ENCODE measurements at places on chromosomes 3 and 15. TPM values are rescaled to one million over a fixed set of nuclear protein-coding genes. Genes with fewer than 3 reads are reported as not detected.

GRCh38 chr3:108907194-108907593 lies 46.5 kb downstream of the GUCA1C start:
- DNase-seq = no peak

DNA sequence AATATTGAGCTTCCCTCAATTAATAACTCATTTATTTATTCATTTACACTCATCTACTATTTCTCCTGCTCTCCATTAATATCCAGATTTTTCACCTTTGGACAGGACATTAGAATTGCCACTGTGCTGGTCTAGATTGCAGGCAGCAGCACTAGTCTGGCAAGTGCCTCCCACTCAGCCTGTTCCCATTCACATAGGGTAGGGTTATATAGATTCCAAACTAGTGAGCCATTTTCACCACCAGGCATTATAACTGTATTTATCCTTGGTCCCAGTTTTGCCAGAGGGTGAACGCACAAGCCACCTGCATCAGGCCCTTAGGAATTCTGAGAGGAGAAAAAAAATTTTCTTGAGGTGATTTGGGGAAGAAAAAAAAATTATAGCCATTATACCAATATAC lies 44.5 kb downstream of the ANAPC13 start:
- DNase-seq = no peak

DNA sequence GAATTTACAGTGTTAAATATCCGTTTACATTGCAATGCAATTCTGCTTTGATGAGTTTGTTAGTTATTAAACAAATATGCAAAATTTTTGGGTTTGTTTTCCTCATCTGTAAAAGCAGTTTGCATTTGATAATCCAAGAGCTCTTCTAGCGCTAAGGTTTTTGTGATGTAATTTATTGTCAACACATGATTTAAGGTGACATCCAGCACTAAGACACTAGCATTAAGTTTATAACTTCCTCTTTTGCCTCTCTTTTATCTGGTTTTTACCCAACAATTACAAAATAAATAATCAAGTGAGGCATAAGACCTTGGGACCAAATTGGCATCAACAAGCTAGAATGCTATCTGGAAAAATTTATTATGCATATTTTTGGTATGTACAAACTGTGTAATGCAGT lies 969 bp upstream of the DNAJC19 start:
- no peak for DNase-seq

GRCh38 chr15:68483165-68483564 lies 51.2 kb upstream of the ITGA11 start:
- DNase-seq = no peak

DNA sequence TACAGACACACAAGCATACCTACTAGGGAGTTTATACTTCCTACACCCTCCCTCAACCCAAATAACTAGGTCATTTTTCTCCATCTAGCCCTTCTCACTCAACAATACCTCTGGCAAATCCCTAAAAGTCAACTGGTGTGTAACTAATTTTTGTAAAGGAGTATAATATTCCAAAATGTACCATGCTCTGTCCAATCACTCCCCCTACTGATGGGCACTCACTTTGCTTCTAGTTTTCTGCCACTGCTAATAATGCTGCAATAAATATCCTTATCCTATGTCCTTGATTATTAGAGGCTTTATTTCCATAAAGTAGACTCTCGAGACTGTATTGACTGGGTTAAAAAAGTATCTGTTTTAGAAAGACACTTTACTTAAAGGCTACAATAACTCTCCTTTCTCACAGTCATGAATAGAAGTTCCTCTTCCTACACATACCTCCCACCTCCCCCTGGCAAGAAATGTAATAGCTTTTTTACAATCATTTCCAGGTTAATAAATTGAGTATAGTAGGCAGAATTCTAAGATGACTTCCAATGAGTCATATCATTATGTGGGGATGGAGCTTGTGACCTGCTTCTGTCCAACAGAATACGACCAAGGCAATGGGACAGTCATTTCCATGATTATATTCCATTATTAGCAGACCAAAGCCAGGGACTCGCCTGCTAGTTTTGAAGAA lies 30.0 kb downstream of the SHQ1 start:
- DNase-seq = no peak

- DNase-seq = no peak
Observed at GRCh38 chr3:147401421-147401820, 4.9 kb downstream of the ZIC4 start.

GRCh38 chr3:112407214-112407887 lies 74.4 kb downstream of the CD200 start:
- no peak for DNase-seq

DNA sequence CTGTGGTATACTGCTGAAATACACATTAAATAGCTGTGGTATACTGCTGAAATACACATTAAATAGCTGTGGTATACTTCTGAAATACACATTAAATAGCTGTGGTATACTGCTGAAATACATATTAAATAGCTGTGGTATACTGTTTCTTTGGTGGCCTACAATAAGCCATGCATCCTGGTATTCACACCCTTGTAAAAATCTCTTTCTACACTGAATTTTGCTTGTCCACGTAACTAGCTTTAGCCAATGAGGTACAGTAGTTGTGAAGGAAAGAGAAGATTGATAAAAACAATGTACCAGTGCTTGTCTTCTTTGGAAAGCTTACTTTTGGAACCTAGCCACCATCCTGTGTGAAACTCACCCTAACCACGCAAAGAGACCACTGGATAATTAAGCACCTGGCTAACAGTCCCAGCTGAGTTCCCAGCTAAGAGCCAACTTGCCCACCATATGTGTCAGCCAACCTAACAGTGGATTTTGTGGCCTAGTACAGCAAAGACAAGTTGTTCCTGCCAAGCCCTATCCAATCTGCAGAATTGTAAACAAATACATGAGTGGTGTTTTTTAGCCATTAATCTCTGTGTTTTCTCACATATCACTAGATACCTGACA lies 103.4 kb upstream of the MELTF start:
- DNase-seq = no peak

DNA sequence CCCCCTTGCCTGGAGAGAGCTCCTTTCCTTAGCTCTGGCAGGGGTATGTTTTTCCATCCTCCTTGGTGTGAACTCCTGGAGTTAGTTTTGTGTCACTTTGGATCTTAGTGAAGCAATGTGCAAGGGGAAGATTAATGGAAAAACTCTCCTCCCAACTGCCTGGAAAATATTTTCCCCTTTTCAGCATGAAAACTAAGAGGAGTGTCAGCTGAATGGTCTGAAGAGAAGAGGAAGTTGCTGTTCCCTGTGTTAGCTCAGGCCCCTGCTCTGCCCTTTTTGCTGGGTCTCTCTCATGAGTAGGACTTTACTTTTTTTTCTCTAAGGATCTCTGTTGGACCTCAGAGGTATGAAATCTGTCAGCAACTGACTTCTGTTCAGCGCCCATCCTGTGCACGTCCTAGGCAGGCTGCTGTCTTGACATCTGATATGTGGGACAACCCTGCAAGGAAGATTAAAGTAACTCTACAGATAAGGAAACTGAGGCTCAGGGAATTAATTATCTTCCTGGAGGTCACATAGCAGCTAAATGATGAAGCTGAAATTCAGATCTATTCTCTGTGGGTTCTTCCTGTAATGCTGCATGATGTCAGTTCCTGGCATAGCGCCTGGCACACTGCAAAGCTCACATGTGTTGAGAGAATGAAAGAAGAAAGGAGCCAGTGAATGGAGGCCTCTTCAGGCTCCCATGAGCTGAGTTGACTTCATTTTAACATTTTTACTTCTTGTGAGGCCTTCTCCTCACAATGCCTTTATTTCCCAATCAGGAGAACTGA lies 109.7 kb upstream of the GALNT15 start:
- DNase-seq = peak; percentile 86

DNA sequence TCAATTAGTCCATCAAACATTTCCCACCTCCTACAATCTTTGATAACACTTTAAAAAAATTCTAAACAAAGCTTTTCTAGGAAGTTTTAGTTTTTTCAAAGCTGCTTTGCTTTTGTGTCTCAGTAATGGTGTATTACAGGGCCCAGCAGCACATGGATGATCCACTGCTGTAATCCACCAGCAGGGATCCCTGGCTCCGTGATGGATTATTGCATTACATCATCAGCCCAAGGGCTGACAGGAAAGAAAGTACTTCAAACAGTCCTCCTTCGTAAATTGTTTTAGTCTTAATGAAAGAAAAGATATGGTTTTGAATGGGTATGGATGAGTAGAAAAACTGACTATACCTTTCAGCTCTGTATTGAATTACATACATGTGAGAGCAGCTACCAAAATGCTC lies 688.9 kb upstream of the NAALADL2 start:
- DNase-seq = no peak

- DNase-seq = no peak
Observed at GRCh38 chr3:17629400-17629799, 113.0 kb downstream of the TBC1D5 start.

- peak; percentile 49 for DNase-seq
Observed at GRCh38 chr3:21067031-21067813, 683.8 kb downstream of the ZNF385D start.

- no peak for DNase-seq
Observed at GRCh38 chr3:59558906-59559720, 509.3 kb upstream of the CFAP20DC start.

GRCh38 chr3:182464513-182465145 lies 328.7 kb upstream of the ATP11B start:
- no peak for DNase-seq

- no peak for DNase-seq
Observed at GRCh38 chr3:124885466-124886167, 1.5 kb downstream of the ITGB5 start.

- no peak for DNase-seq
Observed at GRCh38 chr3:151387842-151388241, 3.3 kb upstream of the P2RY12 start.

- no peak for DNase-seq
Observed at GRCh38 chr3:149247929-149248691, 26.5 kb upstream of the CP start.

DNA sequence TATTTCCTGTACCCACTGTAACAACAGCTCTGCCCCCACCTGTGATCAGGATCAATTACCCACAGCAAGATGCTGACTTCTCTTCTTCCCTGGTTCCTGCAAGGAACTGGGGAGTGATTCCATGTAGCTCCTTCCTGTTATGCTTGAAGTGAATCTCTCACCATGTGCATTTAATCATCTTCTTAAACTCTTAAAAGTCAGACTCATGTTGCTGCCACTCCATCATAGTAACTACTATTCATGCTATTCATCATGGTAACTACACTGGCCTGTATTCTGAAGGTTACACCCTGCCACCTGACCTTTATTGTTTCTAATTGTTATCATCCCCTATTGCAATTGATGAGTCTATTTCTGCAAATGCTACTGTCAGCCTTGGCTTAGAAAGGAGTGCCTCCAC lies 89.5 kb downstream of the SUCNR1 start:
- no peak for DNase-seq

DNA sequence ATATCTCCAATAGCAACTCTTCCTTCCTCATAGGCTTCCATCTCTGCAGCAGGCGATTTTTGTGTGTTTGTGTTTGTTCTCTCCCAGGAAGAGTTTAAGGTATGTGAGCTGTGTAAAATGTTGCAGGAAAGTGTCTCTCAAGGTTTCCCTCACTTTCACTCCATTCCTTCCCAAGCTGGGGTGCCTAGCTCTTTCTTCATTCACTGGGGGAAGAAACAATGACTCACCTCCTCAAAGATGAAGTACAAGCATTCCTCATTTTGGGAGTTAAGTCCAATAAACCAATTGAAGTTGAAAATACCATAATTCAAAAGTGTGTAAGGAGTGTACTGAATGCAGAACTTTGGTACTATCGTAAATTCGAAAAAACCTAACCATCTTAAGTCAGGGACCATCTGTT lies 422.7 kb upstream of the CFAP20DC start:
- DNase-seq = no peak

DNA sequence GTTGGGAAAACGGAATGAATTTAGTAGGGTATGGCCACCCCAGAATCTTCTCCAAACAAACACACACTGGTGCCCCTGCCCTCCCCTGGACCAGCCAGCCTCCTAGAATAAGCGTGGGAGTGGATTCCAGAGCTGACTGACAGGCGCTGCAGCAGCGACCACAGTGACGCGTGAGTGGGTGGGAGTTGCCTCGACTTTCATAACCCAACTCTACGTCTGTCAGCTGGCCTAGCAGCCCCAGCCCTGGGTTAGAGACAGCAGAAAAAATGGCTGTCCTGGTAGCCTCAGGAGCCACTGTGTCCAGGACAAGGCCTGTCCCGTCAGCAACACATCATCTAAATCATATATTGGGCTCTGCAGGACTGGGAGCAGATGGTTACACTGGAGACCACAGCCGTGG lies 10.0 kb downstream of the PLA2G4B start:
- DNase-seq = no peak

- DNase-seq = no peak
Observed at GRCh38 chr3:162367429-162368260, 871.0 kb downstream of the OTOL1 start.

DNA sequence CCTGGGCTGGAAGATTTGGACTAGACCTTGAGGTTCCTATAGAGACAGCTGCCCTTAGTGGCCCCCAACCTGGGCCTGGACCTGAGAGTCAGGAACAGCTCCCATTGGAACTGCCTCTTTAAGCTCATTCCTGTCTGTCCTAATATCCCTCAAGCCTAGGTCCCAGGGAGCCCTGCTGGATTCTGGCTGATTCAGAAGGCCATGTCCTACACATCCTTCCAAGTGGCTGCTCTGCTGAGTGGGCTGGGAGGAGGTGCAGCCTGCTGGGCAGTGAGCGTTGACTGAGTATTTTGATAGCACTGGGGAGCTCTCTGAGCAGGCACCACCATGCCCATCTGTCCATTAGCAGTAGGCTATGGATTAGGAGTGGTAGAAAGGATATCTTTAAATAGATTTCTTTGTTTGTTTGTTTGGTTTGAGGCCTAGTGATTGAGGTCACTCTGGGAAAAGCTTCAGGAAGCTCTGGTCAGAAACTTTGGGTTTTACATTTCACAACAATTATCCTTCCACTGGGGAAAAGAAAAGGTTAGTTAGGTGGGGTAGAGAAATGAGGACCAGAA lies 54.6 kb upstream of the ATOSA start:
- no peak for DNase-seq

PRSS50 gene
- 0.26 TPM for polyA plus RNA-seq

P2RY13 gene
- 2.5 TPM for polyA plus RNA-seq

PAQR9 gene
- polyA plus RNA-seq = not detected

RLBP1 gene
- polyA plus RNA-seq = not detected

RTP1 gene
- polyA plus RNA-seq = 0.08 TPM

PLA1A gene
- polyA plus RNA-seq = 0.16 TPM

ARGFX gene
- polyA plus RNA-seq = not detected

SLC22A14 gene
- 0.49 TPM for polyA plus RNA-seq

SPESP1 gene
- polyA plus RNA-seq = 3.4 TPM

HRG gene
- polyA plus RNA-seq = not detected

BTLA gene
- polyA plus RNA-seq = 0.17 TPM

ZMAT3 gene
- not detected for polyA plus RNA-seq

All from muscle of arm (tissue), 14 donors.